ENCODE measurements at places on chromosomes 6 and 20.

DNA sequence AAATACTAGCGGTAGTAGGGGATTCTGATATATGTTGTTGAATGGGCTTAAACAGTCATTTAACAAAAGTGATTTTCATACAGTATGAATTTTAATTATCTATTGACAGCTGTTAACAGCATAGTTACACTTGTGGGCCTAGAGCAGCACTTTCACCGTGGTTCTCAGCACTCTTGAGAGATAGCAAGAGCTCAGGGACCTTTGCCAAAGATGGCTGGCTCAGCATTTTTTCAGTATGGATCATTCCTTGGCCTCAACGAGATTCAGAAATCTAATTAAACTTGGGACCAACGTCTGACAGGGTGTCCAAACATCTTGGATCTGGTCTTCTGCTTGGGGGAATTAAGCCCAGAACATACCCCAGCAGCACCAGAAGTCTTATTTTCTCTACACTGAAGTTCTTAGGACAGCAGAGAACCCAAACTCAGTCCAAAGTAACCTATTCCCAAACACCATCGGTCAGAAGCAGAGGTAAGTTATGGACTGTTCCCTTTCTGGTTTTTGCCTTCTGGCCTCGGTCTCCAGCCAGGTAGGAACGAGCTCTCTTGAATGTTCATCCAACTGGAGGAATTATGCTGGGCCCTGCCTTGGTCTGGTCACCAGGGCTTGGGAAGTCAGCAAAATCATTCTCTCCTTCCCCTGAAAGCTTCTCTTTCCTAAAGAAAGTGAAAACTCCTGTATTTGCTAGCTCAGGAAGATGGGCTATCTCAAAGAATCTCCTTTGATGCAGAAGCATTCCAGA lies 25.7 kb downstream of the PRPH2 start:
- no peak overlapping the region for H3K4me3 ChIP-seq
- H3K27ac ChIP-seq: no peak overlapping the region
- peak; percentile 32 for ATAC-seq

DNA sequence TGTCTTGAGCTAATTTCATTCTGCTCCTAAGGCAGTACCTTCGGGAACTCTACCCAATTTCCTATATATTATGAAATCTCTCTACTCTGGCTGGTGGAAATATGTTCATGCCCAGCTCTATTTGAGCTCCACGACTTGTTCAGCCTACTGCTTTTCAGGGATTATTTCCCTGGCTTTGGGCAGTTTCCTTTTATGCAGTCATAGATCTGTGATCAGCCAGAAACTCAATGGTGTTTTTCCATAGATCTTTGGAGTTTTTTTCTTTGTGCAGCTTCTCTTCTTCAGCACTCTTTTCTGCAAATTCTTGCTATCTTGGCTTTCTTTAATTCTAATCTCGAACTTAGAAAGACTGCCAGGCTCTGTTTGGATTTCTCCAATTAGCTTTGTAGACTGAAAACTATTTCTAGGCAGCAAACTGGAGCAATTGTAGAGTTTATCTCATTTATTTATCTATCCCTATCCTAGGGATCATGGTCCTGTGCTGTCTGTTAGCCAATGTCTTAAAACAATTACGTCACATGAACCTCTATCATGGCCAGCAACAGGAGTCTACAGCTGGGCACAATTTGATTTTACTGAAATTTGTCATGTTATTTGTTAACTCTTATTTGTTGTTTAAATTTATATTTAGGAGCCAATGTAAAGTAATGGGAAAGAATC lies 328.4 kb downstream of the BCKDHB start:
- ATAC-seq: no peak
- H3K27ac ChIP-seq: no peak overlapping the region
- no peaks in the 10 kb centered on the region for H3K4me1 ChIP-seq
- no peak overlapping the region for H3K4me3 ChIP-seq
- H3K36me3 ChIP-seq: no peaks in the 10 kb centered on the region

- no peak for ATAC-seq
- no peak overlapping the region for H3K4me3 ChIP-seq
- no peaks in the 10 kb centered on the region for H3K36me3 ChIP-seq
- H3K4me1 ChIP-seq: peaks cover 42% of the 10 kb centered on the region
- H3K27ac ChIP-seq: no peak overlapping the region
- H3K27me3 ChIP-seq: no peaks in the 10 kb centered on the region
These were observed 68.6 kb downstream of the PTPN1 start for GRCh38 chr20:50578778-50579165.

GRCh38 chr20:17685168-17685567 lies 3.1 kb upstream of the RRBP1 start:
- H3K4me1 ChIP-seq: no peaks in the 10 kb centered on the region
- H3K36me3 ChIP-seq: no peaks in the 10 kb centered on the region
- no peaks in the 10 kb centered on the region for H3K27me3 ChIP-seq
- no peak overlapping the region for H3K27ac ChIP-seq
- ATAC-seq: no peak

DNA sequence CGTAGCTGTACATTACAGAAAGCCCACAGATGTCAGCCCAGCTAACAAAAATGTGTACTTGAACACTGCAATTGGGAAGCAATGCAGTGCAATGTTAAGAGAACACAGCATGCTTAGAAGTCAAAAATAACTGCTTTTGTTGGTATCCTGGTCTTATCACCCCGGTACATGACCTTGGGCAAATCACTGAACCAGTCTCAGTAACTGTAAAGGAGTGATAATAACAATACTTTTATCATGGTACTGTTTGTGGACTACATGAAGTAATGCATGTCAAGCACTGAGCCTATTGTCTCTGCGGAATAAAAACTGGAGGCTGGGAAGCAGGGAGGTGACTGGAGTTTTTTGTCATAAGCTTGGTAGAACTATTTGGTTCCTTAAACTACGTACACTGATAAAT lies 44.7 kb upstream of the SPDEF start:
- no peaks in the 10 kb centered on the region for H3K36me3 ChIP-seq
- no peaks in the 10 kb centered on the region for H3K27me3 ChIP-seq
- peaks cover 69% of the 10 kb centered on the region for H3K4me1 ChIP-seq
- no peak overlapping the region for H3K4me3 ChIP-seq
- no peak for ATAC-seq

GRCh38 chr6:143187238-143187923 lies 126.7 kb downstream of the AIG1 start:
- no peak overlapping the region for H3K4me3 ChIP-seq
- ATAC-seq: no peak
- peaks cover 4% of the 10 kb centered on the region for H3K4me1 ChIP-seq
- H3K27ac ChIP-seq: no peak overlapping the region
- H3K27me3 ChIP-seq: no peaks in the 10 kb centered on the region

DNA sequence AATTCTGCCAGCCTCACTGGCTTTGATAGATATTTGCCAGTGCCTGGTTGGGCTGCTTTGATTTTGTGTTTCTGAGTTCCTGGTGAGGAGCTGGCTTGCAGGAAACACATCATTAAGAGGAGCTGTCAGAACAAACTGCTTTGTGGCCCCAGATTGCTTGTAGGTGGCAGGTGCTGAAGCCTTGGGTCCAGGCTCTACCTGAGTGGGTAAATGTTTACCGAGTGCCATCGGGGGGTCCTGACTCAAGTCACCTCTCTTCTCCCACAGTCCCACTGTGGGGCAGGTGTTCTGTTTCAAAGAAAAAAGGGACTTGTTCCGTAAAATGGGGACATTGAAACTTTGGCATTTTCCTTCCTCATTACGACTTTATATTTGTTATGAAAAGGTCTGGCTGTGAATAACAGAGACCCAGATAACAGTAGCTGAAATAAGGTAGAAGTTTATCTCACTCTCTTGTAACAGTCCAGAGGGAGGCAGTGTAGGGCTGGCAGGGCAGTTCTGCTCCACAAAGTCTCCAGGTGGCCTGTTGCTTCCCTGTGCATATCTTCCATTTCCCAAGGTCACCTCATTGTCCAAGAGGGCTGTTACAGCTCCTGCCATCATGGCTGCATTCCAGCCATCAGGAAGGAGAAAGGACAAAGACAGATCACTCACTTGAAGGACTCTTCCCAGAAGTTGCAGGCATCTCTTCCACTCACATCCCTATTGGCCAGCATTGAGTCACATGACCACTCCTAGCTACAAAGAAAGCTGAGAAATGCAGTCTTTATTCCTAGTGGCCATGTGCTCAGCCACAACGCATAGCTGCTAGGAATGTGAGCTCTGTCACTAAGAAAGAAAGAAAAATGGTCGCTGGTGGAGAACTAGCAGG lies 149.9 kb upstream of the KCNG1 start:
- H3K27me3 ChIP-seq: peaks cover 29% of the 10 kb centered on the region
- H3K36me3 ChIP-seq: no peaks in the 10 kb centered on the region
- ATAC-seq: no peak
- no peak overlapping the region for H3K27ac ChIP-seq

DNA sequence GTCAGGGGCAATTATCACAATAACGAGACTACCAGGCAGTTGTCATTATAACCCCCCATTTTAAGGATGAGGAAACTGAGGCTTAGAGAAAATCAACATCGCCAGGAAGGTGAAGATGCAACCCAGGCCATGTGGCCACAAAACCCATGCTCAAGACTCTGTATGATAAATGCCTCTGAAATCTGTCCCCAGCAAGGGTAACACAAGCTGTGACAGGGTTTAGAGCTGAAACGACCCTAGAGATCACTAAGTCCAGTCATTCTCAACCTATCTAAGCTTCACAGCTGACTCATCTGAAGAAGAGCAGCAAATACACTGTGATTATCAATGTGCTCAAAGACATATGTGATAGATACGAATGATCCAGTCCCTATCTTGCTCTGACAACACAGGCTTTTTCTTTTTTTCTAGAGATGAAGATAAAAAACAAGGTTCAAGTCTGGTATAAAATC lies 47.0 kb downstream of the ARHGAP18 start:
- no peak overlapping the region for H3K27ac ChIP-seq
- peaks cover 19% of the 10 kb centered on the region for H3K4me1 ChIP-seq
- H3K27me3 ChIP-seq: no peaks in the 10 kb centered on the region
- H3K4me3 ChIP-seq: no peak overlapping the region
- no peaks in the 10 kb centered on the region for H3K36me3 ChIP-seq
- ATAC-seq: no peak

DNA sequence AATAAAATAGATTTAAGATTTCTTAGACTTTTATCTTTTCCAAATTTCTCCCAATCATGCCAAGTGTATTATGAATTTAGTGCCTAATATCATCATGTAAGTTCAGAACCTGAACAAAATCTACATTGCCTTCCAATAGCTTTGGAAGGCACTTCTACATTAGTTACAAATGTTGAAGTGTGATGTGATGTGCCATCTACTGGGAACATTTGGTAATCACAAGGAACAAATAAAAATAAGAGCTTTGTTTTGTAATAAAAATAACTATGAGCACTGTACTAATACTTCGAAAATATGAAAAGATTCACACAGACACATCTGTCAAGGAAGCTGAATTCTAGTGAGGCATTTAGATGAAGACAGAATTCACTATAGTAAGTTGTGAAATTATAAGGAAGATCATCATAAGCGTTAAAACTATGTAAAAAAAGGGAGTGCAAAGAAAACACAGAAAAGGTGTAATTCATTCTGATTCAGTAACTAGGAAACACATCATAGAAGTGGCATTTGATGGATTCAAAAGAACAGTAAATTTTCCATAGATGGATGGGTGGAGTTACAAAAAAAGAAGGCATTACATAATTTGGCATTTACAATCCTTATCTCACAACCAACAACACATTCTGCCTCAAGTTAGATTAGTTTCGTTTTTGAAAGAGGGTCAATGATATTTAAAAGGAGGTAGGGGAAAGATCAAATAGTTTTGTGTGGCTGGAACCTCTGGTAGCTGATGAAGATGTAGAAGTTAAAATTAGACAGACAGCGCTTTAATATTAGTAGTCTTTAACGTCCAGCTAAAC lies 161.0 kb downstream of the ASCC3 start:
- no peaks in the 10 kb centered on the region for H3K4me1 ChIP-seq
- no peak overlapping the region for H3K27ac ChIP-seq
- ATAC-seq: no peak
- H3K4me3 ChIP-seq: no peak overlapping the region
